Non-pigmented ciliary epithelial cell (primary cell): ENCODE measurements at places on chromosomes 7 and 10.

GRCh38 chr7:38189231-38189938, 11.3 kb downstream of the STARD3NL start:
- no peak for DNase-seq

- DNase-seq = no peak
Measured at GRCh38 chr7:44521347-44522095, 19.6 kb downstream of the NPC1L1 start.

DNA sequence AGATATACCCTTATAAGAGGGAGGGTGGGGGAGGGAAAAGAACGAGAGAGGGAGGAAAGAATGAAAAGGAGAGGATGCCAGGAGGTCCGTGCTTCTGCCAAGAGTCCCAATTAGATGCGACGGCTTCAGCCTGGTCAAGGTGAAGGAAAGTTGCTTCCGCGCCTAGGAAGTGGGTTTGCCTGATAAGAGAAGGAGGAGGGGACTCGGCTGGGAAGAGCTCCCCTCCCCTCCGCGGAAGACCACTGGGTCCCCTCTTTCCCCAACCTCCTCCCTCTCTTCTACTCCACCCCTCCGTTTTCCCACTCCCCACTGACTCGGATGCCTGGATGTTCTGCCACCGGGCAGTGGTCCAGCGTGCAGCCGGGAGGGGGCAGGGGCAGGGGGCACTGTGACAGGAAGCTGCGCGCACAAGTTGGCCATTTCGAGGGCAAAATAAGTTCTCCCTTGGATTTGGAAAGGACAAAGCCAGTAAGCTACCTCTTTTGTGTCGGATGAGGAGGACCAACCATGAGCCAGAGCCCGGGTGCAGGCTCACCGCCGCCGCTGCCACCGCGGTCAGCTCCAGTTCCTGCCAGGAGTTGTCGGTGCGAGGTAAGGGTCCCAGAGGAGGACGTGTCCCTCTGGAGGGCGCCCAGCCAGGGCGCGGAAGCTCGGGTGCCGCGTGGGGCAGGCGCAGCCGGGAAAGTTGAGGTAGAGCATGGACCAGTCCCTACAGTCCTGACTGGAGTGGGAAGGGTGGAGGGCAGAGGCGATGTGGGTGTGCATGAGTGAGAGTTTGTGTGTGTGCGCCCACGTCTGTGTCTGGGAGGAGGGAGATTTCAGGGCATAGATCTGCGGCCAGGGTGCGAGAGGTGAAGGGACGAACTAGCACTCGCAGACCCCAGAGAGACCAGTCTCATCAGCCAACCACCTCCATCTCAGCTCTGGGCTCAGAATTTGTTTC, 844 bp downstream of the GRM3 start:
- no peak for DNase-seq

DNA sequence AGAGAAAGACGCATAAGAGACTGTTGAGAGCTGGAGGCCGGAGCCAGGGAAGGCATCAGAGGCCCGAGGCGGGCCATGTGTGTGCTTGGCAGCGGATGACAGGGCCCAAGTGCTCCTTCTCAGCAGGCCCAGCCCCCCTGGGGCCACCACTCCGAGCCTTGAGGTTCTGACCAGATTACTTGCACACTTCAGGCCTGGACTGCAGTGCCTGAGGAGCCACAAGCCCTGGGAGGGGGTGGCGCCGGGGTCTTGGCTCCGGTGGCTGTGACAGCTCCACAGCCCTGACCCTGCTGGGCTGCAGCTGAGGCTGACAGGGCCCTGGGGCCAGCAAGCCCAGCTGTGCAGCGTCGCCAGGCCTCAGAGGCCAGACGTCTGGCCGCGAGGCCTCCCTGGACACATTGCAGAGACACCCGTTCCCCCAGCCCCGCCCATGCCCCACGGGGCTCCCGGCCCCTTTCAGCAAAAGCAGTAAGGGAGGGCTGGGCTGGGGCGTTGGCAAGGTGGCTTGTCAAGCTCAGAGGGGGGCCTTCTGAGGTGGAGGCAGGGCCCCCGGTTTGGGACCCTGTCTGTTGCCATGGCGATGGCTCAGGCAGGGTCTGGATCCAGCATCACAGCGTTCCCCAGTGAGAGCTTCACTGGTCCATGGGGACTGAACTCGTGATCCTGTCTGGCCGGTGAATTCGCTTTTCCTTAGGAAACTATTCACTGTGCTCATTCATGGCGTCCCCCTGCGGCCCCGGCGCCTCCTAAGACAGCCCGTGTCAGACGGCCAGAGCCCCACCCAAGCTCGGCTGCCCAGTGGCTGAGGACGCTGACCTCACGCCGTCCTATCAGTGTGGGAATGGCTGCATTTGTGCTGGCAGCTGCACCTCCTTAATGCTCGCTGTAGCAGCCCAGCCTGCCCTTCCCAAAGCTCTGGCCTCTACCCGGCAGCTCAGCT, 5.7 kb downstream of the ELN start:
- no peak for DNase-seq

DNA sequence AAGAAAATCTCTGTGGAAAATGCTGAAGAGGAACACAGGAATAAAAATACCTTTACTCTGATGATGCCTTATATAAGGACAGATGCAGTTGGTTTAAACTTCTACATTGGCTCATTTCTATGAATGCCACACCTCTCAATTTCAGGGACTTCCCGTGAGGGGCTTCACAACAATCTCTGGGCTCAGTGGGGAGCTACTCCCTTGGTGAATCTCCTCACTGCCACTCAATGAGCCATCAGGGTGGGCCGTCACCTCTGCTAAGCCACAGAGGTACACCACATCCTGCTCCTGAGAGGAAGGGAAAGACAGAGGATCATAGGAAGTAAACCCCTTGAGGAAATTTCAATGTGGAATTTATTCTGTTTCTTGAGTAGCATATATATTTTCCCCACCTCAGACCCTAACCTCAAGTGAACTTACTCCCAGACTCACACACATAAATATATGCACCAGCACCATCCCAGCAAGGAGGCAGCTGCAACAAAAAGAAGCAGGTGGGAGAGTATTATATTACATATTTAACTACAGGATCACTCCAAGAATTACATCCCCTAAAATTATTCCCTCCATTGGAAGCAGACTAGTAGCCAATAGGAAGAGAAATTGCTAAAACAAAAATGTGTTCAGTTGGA, 63.3 kb upstream of the PRSS1 start:
- DNase-seq = no peak

- DNase-seq = no peak
Measured at GRCh38 chr10:119541046-119541445, 1.5 kb downstream of the RGS10 start.

GRCh38 chr10:78332012-78332411, 298.3 kb downstream of the RPS24 start:
- no peak for DNase-seq

- no peak for DNase-seq
Measured at GRCh38 chr10:124259139-124259825, 159.4 kb downstream of the OAT start.

GRCh38 chr10:8844141-8844540, 789.7 kb downstream of the GATA3 start:
- DNase-seq = no peak

DNA sequence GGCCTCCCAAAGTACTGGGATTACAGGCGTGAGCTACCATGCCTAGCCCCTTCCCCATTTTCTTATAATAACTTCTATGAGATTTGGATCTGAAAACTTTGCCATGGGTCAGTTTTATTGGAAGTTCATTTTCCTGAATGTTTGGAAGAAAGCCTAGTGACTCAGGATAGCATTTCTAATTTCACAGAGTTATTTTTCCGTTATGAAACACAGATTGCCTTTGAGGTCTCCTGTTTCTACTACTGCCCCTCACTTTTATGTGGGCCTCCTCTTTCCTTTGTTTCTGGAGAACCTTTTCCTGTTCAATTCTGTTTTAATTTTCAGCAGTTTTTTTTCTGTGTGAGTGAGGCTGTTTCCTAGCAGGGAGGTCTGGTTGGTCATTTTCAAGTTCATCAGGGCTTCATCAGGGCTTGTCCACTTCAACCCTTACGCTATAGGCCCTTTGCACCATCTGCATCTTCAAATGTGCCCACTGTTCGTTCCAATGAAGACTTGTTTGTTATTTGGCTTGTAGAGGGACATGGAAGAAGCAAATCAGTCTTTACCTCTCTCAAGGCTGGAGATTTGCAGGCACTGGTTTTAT, 58.7 kb downstream of the BMPR1A start:
- no peak for DNase-seq

DNA sequence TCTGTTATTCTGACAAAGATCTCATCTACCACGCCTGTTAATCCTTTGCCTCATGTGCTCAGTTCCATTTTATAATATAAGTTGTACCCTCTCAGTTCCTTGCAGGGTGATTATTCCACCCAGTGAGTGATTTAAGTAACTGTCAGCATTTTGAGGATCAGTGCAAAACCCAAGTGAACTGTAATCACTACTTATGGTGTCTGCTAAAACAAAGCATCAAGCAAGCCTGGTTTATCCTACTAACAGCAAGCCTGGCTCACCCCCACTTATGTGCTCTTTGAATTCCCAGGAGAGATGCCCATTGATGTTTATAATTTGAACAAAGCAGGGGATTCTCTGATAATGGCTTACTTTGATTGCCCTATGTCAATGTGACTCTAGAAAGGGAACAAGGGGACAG, 186.8 kb upstream of the LRGUK start:
- no peak for DNase-seq

DNA sequence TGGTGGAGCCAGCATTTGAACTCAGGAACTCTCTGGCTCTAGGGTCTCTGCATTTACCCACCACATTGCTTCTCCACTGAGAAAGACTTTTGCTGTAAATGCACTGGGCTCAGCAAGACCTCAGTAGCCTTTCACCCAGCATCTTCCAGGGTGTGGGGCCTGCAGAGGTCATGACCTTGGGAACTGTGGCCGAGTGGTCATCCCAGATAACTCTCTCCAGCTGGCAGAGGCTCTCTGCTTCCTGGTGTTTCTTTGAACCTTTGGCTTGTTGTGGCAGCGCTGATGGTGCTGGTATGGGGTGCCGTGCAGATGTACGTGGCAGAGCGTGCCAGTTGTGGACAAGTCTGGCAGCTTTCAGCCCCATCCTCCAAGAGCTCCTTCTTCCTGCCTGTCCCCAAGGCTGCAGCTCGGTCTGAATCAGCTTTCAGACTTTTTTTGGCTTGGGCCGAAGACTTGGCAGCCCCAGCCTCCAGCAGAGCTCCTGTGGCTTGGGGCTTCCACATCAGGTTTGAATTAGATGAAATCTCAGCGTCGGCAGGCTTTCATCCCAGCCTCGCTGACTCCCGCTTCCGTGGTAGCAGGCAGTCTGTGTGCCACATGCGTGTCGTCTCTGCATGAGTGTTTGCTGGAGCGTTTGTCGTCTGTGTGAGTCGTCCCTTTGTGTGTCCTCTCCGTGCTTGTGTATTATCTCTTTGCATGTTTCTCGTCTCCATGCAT, 21.5 kb downstream of the ADAMTS14 start:
- peak; percentile 24 for DNase-seq

- DNase-seq = no peak
Measured at GRCh38 chr7:4631380-4632179, 50.5 kb upstream of the FOXK1 start.

GRCh38 chr7:147584771-147585193, 1005.8 kb upstream of the C7orf33 start:
- DNase-seq = no peak

DNA sequence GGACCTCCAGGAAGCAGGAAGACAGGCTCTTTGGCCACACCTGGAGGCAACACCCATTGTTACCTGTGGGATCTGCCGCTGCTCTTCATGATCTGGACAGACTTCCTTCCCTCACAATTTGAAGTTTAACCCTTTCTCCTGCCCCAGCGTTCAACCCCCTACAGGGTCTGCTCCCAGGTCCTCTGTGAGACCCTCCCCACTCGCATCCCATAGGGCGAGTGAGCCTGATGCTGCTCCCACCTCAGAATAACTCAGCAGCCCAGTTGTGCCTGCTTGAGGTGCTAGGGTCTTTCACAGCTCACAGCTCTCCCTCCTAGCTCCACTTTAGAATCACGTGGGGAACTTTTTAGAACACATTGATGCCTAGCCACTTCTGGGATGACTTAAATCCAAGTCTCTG, 61.8 kb upstream of the C10orf90 start:
- DNase-seq = no peak

- no peak for DNase-seq
Measured at GRCh38 chr10:84244651-84245270, at the start of gene RGR. RGR (plus strand) TSS chr10:84245053; CDS start chr10:84245091, 38 bp downstream.

DNA sequence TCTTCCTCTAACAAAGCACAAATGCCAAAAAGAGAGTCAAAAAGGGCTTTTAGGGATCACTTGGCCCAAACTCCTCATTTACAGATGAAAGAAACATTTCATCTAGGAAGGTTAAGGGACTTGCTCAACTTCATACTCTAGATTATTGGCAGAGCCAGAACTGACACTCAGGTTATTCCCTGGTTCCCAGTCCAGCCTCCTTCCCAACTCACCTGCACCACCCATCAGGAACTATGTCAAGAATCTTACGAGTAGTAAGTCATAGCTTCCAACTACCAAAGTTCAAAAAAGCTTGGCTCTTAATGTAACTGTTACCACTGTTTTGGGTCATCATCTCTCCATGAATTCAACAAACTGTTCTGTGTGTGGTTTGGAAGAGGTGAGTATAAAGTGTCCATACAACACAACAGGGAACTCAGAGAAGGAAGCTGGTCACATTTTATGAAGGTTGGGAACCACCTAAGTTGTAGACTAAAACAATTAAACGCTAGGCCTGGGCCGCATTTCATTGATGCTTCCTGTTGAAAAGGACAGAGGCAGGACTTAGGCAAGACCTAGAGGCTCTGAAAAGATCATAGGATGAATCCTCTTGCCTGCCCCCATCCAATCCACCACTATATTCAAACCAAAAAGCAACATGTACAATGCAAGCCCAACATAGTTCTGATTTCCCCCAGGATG, 9.1 kb downstream of the PIK3AP1 start:
- DNase-seq = no peak

- no peak for DNase-seq
Measured at GRCh38 chr7:21429021-21429420, 1.1 kb downstream of the SP4 start.

- DNase-seq = no peak
Measured at GRCh38 chr10:74035303-74035702, 37.4 kb downstream of the VCL start.

- no peak for DNase-seq
Measured at GRCh38 chr10:7424315-7424714, 13.5 kb upstream of the SFMBT2 start.

- DNase-seq = no peak
Measured at GRCh38 chr10:43124094-43124521, 14.1 kb upstream of the CSGALNACT2 start.

GRCh38 chr10:42776681-42777080, 5.9 kb upstream of the BMS1 start:
- DNase-seq = no peak
